Activated T-helper 1 cell treated with anti-CD3 and anti-CD28 coated beads, Interleukin-12 subunit alpha, Interleukin-12 subunit beta, Interleukin-2, Interleukin-4 antibody, amounts not matched to agents 30 ng/mL and 10 ng/mL and 1 ng/mL, durations not matched to agents 14 hours and 24 hours and 36 hours (primary cell): ENCODE measurements at places on chromosomes 1 and 21. TPM values are rescaled to one million over a fixed set of nuclear protein-coding genes. Genes with fewer than 3 reads are reported as not detected.

The SNX7 gene
- total RNA-seq: not detected in 2 replicates

The NPHS2 gene
- not detected in 2 replicates for total RNA-seq

The WASF2 gene
- 108 and 109 TPM in 2 replicates for total RNA-seq

The PDE9A gene
- total RNA-seq: 9.6 and 9.7 TPM in 2 replicates

GRCh38 chr1:119818181-119818580 lies 6.9 kb upstream of the REG4 start:
- no peak for DNase-seq

- no peak for DNase-seq
These were observed 5.4 kb downstream of the VTCN1 start for GRCh38 chr1:117205368-117205767.

DNA sequence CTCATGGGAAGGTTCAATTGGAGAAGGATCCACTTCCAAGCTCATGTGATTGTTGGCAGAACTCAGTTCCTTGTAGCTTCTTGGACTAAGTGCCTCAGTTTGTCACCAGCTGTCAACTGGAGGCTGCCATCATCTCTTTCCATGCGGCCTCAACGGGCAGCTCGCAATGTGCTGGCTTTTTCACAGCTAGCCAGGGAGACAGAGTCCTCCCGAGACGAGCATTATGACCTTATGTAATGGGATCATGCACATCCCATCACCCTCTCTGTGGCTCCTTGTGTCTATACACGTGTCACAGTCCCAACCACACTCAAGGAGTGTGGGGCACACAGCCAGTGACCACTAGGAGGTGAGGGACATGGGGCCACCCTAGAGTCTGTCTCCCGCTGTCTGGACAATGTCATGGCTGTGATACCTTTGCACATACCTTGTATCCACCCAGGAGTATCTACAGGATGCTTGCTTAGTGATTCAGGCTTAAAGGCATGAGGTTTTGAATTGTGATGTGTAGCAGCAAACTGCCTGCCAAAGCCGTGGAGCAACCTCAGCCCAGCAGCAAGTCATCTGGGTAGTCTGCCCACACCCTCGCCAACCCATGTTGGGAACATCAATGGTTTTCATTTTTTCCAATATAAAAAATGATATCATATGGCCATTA lies 3.9 kb upstream of the KRTAP10-6 start:
- no peak for DNase-seq

DNA sequence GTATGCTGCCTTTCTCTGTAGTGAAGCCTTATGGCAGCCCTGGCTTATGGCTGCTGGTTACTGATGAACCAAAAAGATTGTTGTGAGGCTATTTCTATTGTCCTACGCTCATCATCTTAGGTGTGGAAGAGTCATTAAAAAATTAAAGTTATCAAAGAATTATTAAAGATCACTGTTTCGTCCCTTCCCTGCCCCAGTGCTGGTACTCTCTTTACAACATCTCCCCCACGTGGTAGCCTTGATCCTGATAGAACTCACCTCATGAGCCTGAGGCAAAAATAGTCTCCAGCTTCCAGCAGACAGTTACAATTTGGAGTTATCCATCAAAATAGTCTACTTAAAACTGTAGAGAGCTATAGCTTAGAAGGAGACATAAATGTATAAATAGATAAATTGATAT lies 201.5 kb downstream of the S1PR1 start:
- no peak for DNase-seq

DNA sequence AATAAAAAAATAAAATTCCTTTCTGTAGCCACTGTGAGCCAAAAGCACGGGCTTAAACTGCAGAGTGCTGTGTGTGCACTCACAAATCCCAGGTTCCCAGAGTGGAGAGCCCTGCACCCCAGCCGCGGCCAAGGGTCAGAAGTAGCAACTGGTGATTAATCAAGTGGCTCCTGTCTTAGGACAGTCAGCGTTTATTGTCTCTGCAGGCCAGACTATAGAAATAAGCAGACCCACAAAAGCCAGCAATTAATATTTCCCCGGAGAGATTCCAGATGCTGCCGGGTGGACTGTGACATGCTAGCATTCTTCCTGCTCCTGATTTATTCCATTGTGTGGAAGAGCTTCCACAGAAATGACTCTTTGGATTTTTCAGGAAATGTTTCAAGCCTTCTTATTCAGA lies 412.2 kb downstream of the KIF26B start:
- DNase-seq: no peak

DNA sequence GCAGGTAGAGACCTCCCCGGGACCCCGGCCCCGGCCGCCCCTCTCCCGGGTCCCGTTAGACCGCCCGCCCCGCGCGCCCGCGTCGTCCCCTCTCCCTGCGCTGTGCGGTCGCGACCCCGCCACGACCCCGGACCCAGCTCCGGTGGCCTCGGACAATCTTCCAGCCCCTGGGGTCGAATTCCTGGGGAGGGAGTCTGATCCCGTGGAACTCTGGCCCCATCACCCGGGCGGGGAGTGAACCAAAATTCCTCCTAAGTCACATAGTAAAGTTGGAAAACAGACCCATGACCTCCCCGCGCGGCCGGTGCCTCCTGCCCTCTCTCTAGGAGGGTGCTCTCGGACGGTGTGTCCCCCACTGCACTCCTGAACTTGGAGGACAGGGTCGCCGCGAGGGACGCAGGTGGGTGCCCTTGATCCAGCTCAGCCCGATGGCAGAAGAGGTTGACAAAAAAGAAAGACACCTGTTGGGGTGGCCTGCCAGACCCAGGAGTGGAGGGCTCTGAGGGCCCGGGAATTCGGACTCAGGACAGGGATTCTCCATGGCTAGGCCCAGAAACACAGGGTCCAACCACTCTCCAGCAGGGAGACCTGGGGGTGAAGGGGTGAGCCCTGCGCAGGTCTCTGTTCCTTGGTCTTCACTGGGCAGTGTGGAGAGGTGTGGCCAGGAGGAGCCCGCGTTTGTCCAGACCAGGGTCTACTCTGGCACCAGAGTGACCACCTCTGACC lies 451 bp downstream of the ADAMTSL4 start:
- DNase-seq: no peak

DNA sequence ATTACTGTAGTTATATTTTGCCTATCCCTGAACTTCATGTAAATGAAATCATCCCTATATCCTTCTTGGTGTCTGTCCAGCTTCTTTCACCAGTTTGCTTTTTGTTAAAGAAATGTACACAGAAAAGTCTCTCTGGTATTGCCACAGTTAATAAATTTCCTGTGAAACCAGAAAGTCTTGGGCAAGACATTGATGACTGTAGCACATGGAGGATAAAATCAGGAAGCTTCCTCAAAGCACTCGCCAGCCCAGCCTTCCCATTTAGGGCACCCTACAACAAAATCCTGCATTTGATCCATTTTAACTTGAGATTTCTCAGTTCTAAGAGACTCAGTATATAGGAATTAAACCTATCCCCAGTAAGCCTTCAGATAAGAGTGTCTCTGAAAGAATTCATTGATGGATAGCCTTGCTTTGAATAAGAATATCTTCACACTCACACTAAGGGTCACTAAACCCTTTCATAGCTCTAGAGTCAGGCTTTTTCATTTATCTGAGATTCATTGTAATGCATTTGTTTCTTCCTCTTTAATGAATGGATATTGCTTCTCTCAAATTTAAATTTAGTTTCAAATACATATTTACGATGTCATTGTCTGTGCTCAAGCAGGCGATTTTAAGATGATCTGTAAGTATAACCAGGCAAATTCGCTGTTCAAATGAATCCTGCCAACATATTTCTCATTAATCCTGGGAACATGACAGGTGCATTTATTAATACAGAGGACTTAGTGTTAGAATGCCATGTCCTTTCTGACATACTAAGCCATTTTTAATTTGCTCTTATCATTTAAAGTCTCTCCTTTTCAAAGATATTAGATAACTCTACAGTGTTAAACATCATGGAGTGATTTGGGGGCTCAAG lies 153.1 kb downstream of the GRIK1 start:
- no peak for DNase-seq

- peak; percentile 51 for DNase-seq
These were observed 8.0 kb upstream of the MACF1 start for GRCh38 chr1:39196244-39197215.

- DNase-seq: no peak
These were observed 22.9 kb upstream of the GFI1 start for GRCh38 chr1:92509619-92510018.

- no peak for DNase-seq
These were observed 1067.9 kb downstream of the BRINP3 start for GRCh38 chr1:189409774-189410173.

DNA sequence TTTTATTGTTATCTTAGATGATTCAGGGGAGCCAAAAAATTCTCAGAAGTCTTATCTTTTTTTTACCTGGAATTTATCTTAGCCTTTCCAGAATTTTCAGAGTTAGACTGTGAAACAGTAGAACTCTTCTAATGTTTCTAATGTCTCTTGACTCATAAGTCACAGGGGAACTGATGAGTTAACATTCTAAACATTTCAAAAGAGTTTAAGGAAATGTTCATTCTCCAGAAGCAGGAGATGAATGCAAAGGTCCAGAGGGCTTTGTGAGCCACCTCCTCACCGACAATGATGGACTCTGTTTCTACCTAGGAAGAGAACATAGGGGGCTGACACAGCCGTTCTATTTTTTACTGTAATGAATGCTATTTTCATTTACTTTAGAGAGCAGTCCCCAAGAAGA lies 157.5 kb downstream of the BRINP2 start:
- DNase-seq: no peak

- DNase-seq: no peak
These were observed 46.3 kb downstream of the AIDA start for GRCh38 chr1:222665964-222666363.

GRCh38 chr1:167627615-167627864 lies 2.5 kb upstream of the RCSD1 start:
- no peak for DNase-seq
